Cardiac ventricle fibroblast (primary cell): ENCODE measurements at places on chromosomes 2 and 18. TPM values are rescaled to one million over a fixed set of nuclear protein-coding genes. Genes with fewer than 3 reads are reported as not detected.

SESTD1 gene
- total RNA-seq: 19.5 and 42.4 TPM in 2 replicates

PUS10 gene
- total RNA-seq: 3.0 and 3.1 TPM in 2 replicates

VAMP8 gene
- total RNA-seq: 8.3 TPM in 1 of 2 replicates, not detected in the other

GCKR gene
- 0.34 and 0.44 TPM in 2 replicates for total RNA-seq

SLC5A7 gene
- not detected in 2 replicates for total RNA-seq

CXCR4 gene
- total RNA-seq: 3.2 and 5.7 TPM in 2 replicates

SLC9A4 gene
- total RNA-seq: not detected in 2 replicates

ZAP70 gene
- total RNA-seq: not detected in 2 replicates

DRC1 gene
- total RNA-seq: 0.59 TPM in 1 of 2 replicates, not detected in the other

ADAM23 gene
- total RNA-seq: 4.2 and 5.7 TPM in 2 replicates

NDUFB3 gene
- total RNA-seq: 46.2 and 60.9 TPM in 2 replicates

TRAF3IP1 gene
- total RNA-seq: 4.8 and 8.7 TPM in 2 replicates

TANK gene
- 47.6 and 72.7 TPM in 2 replicates for total RNA-seq

MOGAT1 gene
- total RNA-seq: not detected in 2 replicates

ERFE gene
- total RNA-seq: 3.9 and 9.2 TPM in 2 replicates

RNF138 gene
- total RNA-seq: 8.0 and 32.3 TPM in 2 replicates

KIF5C gene
- total RNA-seq: 0.05 and 0.25 TPM in 2 replicates

LNPK gene
- 18.2 and 19.5 TPM in 2 replicates for total RNA-seq

GPR75 gene
- total RNA-seq: 0.05 and 0.25 TPM in 2 replicates

QPCT gene
- total RNA-seq: 1.9 and 4.1 TPM in 2 replicates

EVX2 gene
- not detected in 2 replicates for total RNA-seq

SERPINB2 gene
- total RNA-seq: not detected in 2 replicates

ASB18 gene
- total RNA-seq: not detected in 2 replicates

LYPD6 gene
- not detected in 2 replicates for total RNA-seq

CYP26B1 gene
- total RNA-seq: 11.0 and 12.7 TPM in 2 replicates

LRRC30 gene
- total RNA-seq: not detected in 2 replicates

NETO1 gene
- total RNA-seq: not detected in 2 replicates

SERPINB3 gene
- not detected in 2 replicates for total RNA-seq

POU3F3 gene
- not detected in 2 replicates for total RNA-seq

STAT4 gene
- 0.20 and 0.37 TPM in 2 replicates for total RNA-seq

DYSF gene
- 7.0 and 7.6 TPM in 2 replicates for total RNA-seq

AUP1 gene
- 63.0 and 84.6 TPM in 2 replicates for total RNA-seq

MC4R gene
- total RNA-seq: not detected in 2 replicates

CCDC142 gene
- 7.0 and 15.5 TPM in 2 replicates for total RNA-seq

GREB1 gene
- 1.7 and 2.3 TPM in 2 replicates for total RNA-seq
